SHP77 treated with DMSO at 0.1 percent for 48 hours (cell line): ENCODE measurements at places on chromosomes 2 and 18.

GRCh38 chr18:76897257-76897656, 74.9 kb downstream of the ZNF236 start:
- DNase-seq: no peak

DNA sequence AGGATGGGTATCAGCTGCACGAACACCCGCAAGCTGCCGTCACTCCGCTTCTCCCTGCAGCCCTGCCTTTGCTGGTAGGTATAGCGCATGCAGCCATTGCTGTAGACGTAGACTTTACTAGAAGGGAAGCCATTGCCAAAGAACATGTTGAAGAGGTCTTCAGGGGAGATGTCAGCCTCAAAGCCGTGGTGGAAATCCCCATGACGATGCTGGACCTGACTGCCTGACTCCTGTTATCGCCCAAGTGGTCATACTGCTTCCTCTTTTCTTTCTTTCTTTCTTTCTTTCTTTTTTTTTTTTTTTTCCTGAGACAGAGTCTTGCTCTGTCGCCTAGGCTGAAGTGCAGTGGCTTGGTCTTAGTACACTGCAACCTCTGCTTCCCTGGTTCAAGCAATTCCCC, 68.7 kb upstream of the SPRED2 start:
- DNase-seq: no peak

GRCh38 chr2:177326005-177326404, 61.5 kb upstream of the NFE2L2 start:
- DNase-seq: no peak

- DNase-seq: no peak
Observed at GRCh38 chr18:30705943-30706342, 336.6 kb downstream of the DSC3 start.

- no peak for DNase-seq
Observed at GRCh38 chr2:83233326-83233725, 1225.8 kb downstream of the SUCLG1 start.

- peak; percentile 7 for DNase-seq
Observed at GRCh38 chr2:222025881-222026271, 272.9 kb downstream of the PAX3 start.

- no peak for DNase-seq
Observed at GRCh38 chr2:38735999-38736320, 15.2 kb downstream of the SRSF7 start.

DNA sequence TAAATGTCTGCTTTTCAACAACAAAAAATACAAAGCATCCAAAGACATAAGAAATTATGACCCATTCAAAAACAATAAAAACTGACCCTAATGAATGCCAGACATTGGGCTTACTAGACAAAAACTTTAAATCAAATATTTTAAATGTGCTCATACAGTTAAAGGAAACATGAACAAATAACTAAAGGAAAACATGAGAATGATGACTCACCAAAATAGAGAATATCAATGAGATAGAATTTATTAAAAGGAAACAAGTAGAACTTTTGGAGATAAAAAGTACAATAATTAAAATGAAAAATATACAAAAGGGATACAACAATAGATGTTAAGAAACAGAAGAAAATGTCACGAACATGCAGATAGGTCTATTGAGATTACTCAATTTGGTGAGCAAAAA, 110.6 kb downstream of the TRABD2A start:
- no peak for DNase-seq

- no peak for DNase-seq
Observed at GRCh38 chr18:8107426-8107825, 501.8 kb upstream of the RAB12 start.

GRCh38 chr2:238286551-238286950, 1.9 kb downstream of the PER2 start:
- DNase-seq: no peak

DNA sequence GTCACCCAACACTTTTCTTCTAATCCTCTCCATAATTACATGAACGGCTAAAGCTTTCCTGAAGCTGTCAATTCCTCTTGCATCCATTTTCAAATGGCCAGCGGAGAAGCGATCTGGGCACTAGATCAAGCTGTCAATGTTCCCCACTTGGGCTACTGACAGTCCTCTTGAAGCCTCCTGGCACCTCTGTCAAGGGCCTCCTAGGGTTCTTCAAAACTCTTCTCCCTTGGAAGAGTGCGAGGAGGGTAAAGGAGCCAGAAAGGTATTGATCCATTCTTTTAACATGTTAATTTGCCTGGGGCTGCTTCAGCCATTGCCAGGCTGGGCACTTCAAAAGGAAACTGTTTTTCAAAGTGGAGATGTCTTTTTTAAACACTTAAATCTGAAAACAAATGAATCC, 19.8 kb downstream of the EPHA4 start:
- DNase-seq: no peak

- DNase-seq: no peak
Observed at GRCh38 chr2:61091485-61091884, 25.8 kb downstream of the SANBR start.

GRCh38 chr2:125935559-125935958, 720.4 kb upstream of the GYPC start:
- no peak for DNase-seq

DNA sequence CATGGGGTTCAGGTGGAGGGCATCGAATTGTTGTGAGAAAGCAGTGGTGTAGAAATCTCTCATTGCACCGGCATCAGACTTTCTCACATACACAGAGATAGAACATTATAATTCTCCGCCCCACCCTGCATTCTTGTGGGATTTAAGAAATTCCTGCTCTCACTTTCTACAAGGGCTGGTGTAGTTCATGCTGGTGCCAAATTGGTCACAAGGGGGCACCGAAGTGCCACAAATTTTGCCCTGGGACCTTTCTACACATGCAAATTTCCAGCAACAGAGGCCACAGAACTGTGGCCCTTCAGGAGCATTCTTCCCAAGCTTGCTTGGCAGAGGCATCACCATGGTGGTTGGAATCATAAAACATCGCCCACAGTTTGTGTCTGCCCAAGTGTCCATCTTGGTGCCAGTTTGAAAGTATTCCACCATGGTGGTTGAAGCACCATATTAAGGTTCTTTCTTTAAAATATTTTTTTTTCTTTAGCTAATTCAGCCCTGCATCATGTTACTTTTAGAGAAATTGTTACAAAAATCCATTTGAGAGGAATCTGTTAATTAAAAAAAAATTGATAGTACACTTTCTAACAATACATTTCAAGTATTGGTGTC, 521.2 kb upstream of the FANCL start:
- DNase-seq: peak; percentile 54

DNA sequence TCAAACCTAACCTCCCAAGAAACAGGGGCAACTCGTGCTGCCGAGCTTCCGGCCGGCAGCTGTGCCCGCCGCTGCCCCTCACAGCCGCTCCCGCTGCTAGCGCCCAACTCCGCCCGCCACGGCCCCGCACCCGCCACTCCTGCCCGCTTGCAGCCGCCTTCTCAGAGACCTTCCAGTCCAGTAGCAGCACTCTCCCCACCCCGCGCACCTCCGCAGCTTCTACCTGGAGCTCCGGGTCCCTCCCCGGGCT, 722 bp upstream of the C2orf15 start:
- no peak for DNase-seq

GRCh38 chr18:13868501-13869271, 44.7 kb downstream of the MC5R start:
- DNase-seq: no peak
